ENCODE measurements at places on chromosomes 2 and 18.

DNA sequence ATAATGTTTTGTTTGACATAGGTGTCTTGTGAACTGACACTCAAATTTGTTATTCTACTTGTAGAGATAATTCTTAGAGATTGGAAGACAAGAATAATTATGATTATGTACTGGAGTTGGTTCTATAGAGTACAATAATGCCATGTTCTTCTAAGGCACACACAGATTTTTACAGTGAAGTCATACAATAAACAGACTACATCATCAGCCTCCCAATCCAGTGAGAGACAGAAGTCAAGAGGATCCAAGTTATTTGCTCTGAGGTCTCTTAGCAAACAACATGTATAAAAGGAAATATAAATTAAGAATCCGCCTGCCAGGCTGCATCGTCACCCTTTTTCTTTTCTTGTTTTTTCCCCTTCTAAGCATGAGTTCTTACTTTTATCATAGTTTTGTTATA is 613.5 kb upstream of the SETBP1 start:
- no peak for DNase-seq

DNA sequence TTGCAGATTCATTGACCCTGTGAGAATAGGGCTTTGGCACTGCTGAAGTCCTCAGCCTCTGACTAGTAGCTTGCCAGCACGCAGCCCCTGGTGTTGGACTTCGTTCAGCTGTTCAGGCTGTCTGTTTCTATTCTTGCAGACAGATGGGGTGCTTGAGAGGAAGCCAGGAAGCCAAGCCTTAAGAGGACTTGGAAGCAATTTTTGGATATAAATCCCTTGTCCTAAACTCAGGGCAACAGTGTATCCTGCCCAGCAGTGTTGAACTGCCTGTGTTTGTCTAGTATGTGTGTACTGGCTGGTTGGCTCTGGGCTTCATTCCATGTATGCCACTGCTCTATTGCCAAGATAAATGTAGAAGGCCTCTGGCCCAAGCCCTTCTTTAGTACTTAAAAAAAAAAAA is 108.6 kb downstream of the COMMD1 start:
- peak; percentile 43 for DNase-seq

DNA sequence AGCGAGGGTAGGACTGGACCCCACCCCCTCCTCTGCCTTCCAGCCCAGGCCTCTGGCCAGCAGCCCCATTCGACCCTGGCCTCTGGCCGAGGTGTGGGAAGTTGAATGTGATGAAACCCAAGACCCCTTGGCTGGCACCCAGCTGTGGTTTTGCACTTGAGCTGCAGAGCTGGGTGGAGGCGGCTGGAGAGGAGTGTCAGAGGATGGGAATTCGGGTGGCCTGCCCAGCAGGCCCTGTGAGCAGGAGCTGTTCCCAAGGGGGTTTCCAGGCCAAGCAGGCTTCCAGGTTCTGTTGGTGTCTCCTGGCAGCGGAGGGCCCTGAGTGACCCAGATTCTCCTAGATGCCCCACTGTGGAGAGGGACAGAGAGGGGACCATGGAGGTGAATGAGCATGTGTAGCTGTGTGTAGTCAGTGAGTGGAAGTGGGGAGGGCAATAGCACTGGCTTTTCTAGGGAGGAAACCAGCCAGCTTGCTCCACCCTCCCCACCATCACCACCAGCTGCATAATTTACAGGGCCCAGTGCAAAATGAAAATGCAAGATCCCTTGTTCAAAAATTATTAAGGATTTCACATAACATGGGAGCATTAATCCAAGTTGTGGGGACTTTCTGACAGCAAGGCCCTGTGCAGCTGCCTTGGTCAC is 172.2 kb upstream of the HAAO start:
- no peak for DNase-seq

- no peak for DNase-seq
Observed at GRCh38 chr2:191266201-191266600, 21.0 kb downstream of the MYO1B start.

DNA sequence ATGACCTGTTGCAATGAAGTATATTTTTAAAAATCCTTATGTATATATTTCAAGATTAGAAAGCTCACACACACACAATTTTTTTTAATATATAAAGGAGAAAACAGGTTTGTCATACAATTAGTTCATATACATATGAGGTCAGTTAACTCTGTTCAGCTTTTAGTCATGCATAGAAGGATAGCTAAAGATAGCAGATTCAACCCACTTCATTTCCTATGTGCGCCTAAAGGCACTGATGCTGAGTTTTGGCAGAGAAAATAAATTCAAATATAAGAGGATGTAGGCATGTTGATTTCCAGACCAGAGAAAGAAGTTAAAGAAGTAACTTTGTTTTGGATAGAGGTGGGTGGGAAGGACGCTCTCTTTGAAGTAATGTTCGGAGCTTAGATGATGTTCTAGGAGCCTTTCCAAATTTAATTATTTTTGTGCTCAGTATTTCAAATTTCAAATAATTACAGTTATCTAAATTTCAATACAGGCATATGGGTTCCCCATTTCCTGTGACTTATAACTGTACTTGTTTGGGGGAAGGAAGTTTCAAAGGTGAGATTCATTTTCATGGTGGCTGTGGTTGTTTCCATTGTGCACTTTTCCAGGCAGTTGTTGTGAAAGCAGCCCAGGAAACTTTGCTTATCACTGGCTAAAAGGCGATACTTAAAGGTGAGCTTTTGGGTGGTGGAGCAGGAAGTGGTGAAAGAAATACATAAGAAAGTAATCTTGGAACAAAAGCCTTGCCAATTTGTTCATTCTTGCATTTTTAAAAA is 523.4 kb upstream of the FANCL start:
- DNase-seq: no peak

- DNase-seq: peak; percentile 14
Observed at GRCh38 chr2:104969564-104969963, 68.3 kb upstream of the MRPS9 start.

DNA sequence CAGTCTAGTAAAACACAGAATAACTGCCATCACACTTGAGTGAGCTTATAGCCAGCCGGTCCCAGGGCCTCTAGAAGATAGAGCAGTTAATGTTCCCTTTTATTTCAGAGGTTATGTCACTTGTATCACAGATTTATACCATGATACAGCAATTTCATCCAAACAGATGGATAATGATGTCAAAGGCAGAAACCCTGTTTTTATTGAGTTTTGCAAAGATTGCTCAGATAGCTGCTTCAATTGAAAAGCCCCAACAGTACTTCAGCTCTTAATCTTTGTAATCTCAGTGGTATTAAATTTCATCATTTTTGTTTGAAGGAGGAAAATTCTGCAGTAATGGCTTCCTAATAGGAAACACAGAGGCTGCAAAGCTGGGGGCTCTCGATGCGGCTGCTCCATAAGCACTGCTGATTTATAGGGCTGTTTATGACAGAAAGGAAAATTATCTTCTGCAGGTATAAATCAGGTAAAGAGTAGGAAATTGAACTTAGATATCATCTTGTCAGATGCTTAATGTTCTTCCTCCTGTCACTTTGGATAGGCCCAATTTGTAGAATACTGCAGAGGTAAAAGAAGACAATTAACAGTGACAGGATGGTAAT is 112.3 kb downstream of the LNPK start:
- no peak for DNase-seq

- no peak for DNase-seq
Observed at GRCh38 chr2:120775194-120775593, 39.5 kb downstream of the GLI2 start.

Measured in A549 (cell line).